ENCODE measurements at places on chromosomes 16 and 17. TPM values are rescaled to one million over a fixed set of nuclear protein-coding genes. Genes with fewer than 3 reads are reported as not detected.

SLC6A2 gene
- not detected for total RNA-seq

IRF8 gene
- 28.8 TPM for total RNA-seq

PERCC1 gene
- total RNA-seq, result not detected

WFDC1 gene
- total RNA-seq, result 4.6 TPM

ATPAF2 gene
- 11.8 TPM for total RNA-seq

TBC1D3H gene
- total RNA-seq, result not detected

SPNS3 gene
- total RNA-seq, result not detected

MFAP4 gene
- 425 TPM for total RNA-seq

KRT28 gene
- total RNA-seq, result not detected

OR3A2 gene
- 0.49 TPM for total RNA-seq

CACNG5 gene
- total RNA-seq, result not detected

ZPBP2 gene
- total RNA-seq, result not detected

ANKFN1 gene
- not detected for total RNA-seq

CFAP97D1 gene
- not detected for total RNA-seq

DCAF7 gene
- total RNA-seq, result 29.2 TPM

PLLP gene
- 3.1 TPM for total RNA-seq

EMP2 gene
- total RNA-seq, result 110 TPM

SLC13A2 gene
- total RNA-seq, result not detected

TP53TG3F gene
- total RNA-seq, result not detected

SLC12A4 gene
- total RNA-seq, result 163 TPM

NEURL4 gene
- total RNA-seq, result 45.3 TPM

ADAD2 gene
- total RNA-seq, result not detected

All from thoracic aorta (tissue), 2 donors.